ENCODE measurements at places on chromosomes 4 and X.

DNA sequence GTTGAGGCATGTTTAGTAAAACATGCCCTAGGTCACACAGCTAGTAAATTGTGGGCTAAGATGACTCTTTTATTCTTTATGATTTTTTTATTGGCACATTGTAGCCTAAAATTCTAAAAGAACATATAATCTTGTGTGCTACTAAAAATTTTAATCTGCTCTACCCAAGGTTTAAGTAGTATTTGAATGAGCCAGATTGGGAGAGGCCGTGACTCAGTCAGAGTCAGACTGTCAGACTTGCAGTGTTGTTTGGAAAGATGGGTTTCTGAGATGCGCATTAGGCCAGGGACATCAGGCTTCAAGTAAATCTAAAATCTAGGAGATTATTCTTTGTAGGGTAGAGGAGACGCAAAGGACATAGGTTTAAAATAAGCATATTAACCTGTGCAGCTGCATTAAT, 30.7 kb upstream of the TMPRSS11E start:
- no peak for DNase-seq

GRCh38 chrX:71533516-71533850, 579 bp downstream of the OGT start:
- DNase-seq: no peak

GRCh38 chr4:110669663-110670062, 46.8 kb upstream of the PITX2 start:
- no peak for DNase-seq

- DNase-seq: no peak
Observed at GRCh38 chr4:113436360-113436759, 325.2 kb downstream of the CAMK2D start.

DNA sequence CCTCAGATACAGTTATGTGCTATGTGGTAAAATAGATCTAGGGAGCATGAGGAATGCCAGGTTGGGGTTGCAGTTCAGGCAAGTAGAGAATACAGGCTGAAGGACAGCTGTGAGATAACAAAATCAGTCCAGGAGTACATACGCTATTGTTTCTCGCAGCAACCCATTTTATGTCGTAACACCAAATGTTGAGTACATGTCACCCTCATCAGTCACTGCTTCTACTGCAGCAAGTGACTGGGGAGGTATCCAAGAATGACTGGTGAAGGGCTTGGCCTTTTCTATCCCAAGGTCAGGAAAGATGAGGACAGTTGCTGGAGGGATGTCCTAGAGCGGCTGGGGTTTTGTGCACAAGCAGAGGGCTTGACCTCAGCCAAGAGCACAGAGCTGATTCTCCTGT, 172.1 kb downstream of the CBR4 start:
- DNase-seq: no peak

- no peak for DNase-seq
Observed at GRCh38 chr4:184346682-184347081, 127.7 kb downstream of the IRF2 start.

DNA sequence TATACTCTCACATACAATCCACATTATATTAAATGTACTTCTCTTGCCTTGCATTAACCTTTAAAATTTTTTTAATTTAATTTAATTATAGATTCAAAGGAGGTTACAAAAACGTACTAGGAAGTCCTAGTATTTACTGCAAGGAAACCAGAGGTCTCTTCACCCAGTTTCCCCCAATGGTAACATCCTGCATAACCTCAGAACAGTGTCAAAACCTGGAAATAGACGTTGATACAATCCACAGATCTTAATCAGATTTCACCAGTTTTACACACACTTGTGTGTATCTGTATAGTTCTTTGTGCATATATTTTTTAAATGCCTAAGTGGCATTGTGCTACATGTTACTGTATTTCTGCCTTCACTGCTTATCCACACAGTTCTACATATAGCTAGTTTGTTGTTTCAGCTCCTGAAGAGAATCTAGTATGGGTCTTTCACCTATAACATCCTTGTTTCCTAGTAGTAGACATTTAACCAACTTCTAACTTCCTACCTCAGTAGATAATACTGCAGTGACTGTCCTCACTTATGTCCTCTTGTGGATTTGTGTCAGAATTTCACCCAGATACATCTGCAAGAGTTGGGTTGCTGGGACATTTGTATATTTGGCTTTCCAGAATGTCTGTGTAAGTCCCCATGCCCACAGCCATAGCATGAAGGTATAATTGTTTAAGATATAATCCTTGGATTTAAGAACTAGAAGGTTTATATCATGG, 103.2 kb downstream of the NFKB1 start:
- no peak for DNase-seq

- no peak for DNase-seq
Observed at GRCh38 chrX:123993904-123994635, 32.6 kb downstream of the STAG2 start.

DNA sequence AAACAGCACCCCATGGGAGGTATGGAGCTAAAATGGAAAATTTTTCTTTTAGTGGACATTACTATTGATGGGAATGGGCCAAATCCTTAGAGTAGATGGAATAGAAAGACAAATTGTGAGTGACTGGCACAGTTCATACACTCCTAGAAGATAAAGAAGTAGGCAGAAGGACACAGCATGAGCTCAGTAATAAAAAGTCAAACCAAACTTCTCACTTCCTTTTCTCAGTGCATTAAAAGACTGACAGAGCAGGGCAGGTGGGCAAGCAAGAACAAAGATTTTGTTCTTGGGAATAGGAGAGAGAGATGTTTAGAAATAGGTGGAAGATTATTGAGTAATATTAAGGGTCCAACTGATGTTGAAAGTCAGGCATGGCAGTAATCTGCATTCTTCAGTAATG, 132.5 kb downstream of the ATP10D start:
- DNase-seq: no peak

GRCh38 chrX:143634309-143634662, 1.6 kb downstream of the SLITRK4 start:
- DNase-seq: no peak

GRCh38 chr4:15652841-15653240, 2.3 kb downstream of the FBXL5 start:
- no peak for DNase-seq

DNA sequence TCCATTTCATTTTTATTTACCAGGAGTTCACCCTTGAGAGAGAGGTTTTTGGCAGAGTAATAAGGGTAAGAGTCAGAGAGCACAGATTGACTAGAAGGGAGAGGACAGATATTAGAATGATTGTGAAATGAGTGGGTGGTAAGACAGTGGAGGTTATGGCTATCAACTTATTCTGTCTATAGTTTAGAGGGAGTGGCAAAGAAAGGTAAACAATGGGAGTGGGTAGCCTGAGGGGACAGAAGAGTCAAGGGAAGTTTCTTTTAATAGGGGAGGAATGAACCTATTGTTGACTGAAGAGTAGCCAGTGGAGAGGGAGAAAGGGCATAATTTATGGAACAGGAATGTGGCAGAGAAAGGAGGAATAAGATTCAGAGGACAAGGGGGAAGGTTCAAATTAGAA, 186.5 kb upstream of the NRK start:
- no peak for DNase-seq

DNA sequence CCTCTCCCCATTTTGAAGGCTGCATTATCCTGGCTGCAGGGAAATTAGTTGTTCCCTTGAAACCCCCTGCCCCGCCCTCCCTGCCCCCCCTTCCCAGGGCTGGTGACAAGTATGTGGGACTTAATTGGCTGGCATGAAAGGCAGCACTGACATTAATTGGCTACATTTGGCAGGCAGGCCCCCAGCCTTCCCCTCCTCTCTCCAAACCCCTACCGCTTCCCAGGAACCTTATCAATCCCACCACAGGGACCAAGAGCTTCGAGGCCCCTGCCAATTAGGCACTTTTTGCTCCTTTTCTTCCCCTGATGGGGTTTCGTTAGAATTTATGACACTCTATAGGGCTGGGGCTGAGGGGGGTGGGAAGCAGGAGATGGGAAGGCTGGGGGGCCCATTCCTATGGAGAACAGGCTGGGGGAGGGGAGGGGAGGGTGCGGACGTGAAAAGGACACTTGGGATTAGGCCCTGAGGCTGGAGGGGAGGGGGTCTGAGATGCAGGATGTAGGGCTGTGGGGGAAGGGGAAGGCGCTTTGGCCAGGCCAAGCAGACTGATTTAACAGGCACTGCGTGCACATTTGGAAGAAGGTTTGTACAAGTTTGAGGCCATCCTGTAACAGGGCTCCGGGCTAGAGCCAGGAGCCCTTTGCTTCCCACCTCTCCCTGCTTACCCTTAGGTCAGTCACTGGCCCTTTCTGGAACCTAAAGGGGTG, 52.2 kb downstream of the EFNB1 start:
- DNase-seq: no peak

- DNase-seq: no peak
Observed at GRCh38 chr4:100870940-100871772, 353.3 kb upstream of the EMCN start.

DNA sequence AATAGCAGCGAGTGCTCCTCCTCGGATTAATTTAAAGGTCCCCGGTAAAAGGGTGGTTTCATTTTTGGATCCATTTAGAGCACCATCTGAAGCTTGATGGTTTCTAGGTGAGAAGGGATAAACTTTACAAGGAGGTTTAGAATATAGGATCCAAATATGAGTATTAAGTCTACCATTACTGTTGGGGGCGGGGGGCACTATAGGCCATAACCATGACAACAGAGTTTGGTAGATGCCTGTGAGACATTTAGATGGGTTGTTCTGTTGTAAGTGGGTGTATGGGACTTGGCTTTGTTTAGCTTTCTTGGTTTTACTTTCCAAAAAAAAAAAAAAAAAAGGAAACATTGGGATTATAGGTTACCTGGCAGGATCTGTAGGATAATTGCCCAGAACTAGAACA, 92.7 kb downstream of the TENT5D start:
- DNase-seq: no peak

DNA sequence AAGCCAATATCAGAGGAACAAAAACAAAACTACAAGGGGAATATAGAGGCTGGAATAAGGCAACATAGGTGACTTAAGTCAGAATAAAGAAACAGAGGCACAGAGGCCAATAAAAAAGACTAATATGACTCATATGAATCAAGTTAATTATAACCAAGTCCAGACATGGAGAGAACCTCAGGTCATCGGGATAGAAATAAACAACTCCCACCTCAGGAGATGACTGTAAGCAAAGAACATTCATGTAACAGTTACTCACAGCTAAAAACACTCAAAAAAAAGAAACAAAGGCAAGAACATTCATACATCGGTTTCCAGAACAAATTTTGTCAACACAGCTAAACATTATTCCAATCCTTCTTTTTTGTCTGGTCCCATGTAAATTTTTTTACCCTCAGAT, 60.3 kb upstream of the RXFP1 start:
- no peak for DNase-seq

DNA sequence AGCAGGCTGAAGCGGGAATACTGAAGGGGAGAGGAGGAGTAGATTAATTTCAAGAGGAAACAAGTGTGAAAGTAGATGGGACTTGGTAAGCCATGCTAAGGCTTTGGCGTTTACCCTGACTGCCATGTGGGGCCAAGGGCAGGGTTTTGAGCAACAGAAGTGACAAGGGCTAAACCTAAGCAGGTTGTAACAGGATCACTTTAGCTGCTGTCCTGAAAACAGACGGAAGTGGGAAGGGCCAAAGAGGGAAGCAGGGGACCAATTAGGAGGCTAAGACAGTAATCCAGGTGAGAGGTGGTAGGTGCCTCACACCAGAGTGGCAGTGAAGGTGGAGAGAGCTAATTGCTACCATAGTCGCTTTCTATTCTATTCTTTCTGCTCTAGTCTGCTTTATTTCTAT, 166.5 kb downstream of the PJA1 start:
- no peak for DNase-seq

GRCh38 chr4:87087420-87087819, 133.0 kb downstream of the KLHL8 start:
- DNase-seq: no peak

- DNase-seq: no peak
Observed at GRCh38 chr4:5666741-5667140, 41.6 kb downstream of the EVC2 start.

DNA sequence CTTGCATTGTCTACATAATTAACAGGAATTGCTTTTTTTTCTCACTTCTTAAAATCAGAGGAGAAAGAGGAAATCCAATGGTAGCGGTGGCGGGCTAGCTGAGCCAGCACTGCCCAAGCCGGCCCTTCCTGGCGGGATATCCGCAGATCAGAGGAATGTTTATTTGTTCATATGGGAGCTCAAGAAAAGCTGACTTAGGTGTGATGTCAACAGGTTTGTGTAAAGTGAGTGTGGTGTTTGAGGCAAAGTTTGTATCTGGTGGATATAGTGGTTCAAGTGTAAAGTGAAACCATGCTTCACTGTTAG, 466 bp upstream of the SLC39A8 start:
- no peak for DNase-seq

DNA sequence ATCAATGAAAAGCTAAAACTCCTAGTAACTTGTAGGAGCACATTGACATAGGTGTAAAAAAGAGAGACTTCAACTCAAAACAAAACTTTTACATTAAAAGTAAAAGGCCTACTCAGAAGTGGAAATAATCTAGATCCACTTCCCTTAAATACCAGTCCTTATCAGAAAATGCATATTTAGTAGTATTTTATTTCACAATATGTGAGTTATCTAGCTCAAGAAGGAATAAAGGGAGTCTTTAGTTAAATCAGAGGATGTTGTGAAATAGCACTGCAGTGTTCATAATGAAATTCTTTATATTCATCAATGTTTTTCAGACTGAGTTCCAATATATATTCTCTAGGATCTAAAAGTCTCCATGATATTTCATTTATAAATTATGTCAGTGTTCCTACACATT, 715.0 kb downstream of the GRID2 start:
- no peak for DNase-seq

- DNase-seq: no peak
Observed at GRCh38 chr4:118740869-118741268, 55.7 kb downstream of the METTL14 start.

GRCh38 chrX:131746491-131746968, 202.7 kb downstream of the OR13H1 start:
- no peak for DNase-seq

GRCh38 chr4:53040851-53041250, 178.7 kb downstream of the RASL11B start:
- no peak for DNase-seq

GRCh38 chr4:180280076-180280475, 1963.1 kb upstream of the TENM3 start:
- no peak for DNase-seq

DNA sequence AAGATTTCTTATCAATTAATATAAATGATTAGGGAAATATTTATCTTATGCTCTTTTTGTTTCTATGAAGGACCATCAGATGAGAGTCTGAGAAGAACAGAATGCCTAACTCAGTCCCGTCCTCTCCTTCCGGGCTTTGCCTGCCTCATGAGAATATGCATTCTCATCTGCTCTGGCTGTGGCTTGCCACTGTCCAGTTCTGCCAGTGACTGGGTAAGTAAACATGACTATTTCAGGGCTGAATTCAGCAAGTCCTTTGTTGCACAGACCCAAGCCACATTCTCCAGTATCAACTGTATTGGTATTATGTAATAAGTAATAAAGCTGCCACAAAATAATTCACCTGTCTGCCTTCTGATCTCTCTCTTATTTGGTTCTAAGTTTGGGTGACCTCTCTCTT, 110.7 kb downstream of the WDFY3 start:
- no peak for DNase-seq

DNA sequence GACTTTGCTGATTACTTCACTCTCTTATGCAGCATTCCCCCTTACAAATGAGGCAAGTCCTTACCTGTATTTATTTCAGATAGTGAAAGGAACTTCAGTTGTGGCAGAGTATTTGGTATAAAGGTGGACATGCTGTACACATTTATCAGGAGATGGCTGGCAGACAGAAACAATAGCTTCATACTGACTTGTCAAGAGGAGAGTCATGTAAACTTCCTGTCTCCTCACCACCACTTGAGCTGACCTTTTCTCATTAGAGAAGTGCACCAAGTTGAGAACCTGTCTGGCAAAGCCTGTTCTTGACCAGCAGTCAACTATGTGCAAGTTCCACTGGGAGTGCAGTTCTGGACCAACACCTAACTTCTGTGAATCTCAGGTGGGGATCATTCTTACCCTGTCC, 80.8 kb downstream of the LARP1B start:
- DNase-seq: no peak
